Stimulated activated CD8-positive, alpha-beta memory T cell treated with anti-CD3 and anti-CD28 coated beads, Interleukin-4, amount 100 ng/mL, for 4 hours (primary cell): ENCODE measurements at places on chromosomes 5 and 9.
A peak's percentile ranks its signal among the peaks of the same experiment; 100 is the strongest.

DNA sequence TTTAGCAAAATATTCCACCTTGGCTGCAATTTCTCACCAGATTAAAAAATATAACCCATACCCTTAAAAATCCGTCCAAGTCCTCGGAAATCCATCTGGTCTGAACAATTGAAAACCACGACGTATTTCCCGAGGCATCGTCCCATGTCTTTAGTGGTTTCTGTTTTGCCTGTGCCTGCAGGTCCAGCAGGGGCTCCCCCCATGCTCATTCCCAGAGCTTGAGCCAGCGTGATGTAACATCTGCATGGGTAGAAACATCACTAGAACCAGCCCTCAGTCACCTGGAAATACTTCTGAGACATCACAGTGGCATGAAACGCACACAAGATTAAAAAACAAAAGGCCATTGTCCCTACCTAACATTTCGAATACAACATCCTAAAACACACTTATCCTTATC, 114.0 kb downstream of the DNAH5 start:
- no peak for DNase-seq

DNA sequence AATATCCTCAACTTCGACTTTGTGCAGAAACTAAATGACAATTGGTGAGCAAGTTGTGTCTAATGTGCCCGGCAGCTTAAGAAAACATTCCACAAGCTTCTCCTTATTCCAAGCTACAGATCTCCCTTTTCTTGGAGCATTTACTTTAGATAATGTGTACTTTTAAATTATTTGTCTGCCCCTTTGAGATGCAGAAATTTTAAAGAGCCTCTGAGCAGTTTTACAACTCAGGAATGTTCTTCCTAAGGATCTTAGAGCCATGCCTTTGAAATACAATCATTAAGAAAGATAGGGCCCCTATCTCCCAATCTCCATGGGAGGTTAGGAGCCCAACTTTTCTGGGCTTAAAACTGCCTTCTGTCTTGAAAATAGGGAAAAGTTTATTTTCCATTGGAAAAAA, 723.7 kb upstream of the COX7C start:
- DNase-seq = no peak

DNA sequence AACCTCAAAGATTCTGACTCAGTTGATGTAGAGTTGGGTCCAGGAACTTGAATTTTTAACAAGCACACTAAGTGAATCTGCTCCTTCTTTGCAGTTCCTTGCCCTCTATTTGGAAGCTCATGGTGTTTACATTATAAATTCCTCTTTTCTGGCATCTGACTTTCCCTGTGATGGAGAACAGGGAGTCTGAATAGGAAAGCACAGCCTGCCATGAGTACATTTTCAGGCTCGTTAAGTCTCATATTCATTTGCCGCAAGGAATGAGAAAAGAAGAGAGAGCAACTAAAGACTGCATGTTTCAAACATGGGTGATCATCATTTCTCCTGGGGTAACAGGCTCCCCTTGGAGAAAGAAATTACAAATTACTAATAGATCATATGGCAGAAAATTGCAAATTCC, 468.1 kb upstream of the DMAC1 start:
- no peak for DNase-seq

DNA sequence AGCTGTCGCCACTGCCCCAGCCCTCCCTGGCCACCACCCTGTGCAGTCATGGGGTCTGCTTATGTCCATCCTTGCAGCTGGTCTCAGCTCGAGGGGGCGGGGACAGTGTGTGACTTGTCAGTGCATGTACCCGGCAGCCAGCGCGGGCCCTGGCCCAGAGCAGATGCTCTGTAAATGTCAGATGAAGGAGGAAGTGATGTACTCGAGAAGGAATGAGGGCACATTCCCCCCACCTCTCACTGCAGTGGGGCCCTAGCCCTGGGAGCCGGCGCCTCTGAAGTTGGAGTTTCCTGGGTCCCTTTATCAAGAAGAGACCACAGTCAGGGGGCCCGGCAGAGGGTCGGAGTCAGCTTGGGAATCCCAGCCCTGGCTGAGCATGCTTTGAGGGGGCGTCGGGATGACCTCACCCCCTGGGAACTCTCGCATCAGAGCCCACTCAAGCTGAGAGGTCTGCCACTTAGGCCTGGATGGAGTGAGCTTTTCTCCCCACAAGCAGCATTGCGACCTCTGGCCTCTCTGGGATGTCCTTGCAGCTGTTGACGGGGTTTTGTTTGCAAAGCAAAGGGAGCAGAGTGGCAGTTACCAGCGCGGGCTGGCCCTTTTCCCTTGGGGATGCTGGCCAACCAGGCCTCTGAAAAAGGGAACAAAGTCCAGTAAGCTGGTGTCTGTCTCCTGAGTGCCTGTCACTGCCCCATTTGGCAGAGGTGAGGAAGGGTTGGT, 19.0 kb downstream of the NEURL1B start:
- no peak for DNase-seq

DNA sequence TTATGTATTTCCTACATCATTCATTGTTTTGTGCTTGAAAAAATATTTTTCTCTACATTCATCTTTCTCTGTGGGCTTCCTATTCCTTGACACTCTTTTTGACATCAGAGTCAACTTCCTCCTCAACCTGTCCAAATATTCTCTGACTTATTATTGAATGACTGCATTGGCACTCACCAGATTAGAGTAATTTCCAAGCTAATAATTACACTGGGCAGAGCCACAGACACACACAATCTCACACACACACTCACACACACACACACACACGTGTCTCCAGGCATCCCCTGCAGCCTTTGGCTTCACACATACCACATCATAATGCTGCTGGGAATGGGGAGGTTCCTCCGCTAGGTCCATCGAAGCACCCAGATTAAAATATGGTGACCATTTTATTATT, 184.5 kb downstream of the SYK start:
- no peak for DNase-seq

- no peak for DNase-seq
These were observed 65.8 kb downstream of the RAD23B start for GRCh38 chr9:107348836-107349235.

DNA sequence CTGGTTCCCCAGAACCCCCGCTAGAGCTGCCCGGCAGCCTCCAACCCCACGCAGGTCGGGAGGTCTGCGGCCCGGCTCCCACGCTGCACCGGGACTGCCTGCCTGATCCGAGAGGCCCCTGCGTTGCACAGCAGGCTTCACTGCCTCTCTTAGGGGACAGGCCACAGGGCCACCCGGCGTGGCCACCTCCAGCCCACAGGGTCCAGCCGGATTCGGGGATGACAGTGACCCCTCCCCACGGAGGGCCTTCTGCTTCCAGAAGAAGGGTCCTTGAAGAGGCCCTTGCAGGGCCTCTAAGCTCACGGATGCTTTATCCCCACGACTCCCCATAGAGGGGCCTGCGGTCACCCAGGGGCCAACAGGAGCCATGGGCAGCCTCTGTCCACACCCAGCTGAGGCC, 66.1 kb upstream of the PPP1R26 start:
- no peak for DNase-seq

DNA sequence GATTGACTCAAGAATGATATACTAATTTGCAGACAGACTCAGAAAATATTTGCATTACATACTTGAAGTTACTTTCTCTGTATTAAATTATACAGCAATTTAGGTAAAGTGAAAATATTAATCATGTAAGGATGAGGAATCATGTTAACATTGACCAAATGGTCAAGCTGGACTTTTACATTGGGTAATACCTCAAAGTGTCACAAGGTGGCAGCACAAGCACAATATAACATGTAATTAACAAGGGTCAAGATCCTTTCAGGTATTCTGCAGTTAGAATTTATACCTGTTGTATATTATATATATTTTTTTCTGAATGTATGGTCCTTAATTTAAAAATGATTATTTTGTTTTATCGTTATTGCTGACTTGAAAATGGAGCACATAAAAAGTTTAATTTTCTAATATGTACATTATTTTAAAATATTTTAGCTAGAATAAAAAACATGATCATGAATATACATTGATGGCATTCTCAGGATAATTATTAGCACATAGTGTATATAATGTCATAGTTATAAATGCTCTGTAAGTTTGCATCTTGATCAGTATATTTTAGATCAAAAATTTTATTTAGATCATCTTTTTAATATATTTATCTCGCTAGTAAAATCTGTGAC, 8.6 kb downstream of the HAPLN1 start:
- DNase-seq = no peak

GRCh38 chr9:96553070-96553469, 66.6 kb downstream of the CDC14B start:
- no peak for DNase-seq

GRCh38 chr5:65967288-65968066, 41.1 kb downstream of the ERBIN start:
- DNase-seq = no peak

DNA sequence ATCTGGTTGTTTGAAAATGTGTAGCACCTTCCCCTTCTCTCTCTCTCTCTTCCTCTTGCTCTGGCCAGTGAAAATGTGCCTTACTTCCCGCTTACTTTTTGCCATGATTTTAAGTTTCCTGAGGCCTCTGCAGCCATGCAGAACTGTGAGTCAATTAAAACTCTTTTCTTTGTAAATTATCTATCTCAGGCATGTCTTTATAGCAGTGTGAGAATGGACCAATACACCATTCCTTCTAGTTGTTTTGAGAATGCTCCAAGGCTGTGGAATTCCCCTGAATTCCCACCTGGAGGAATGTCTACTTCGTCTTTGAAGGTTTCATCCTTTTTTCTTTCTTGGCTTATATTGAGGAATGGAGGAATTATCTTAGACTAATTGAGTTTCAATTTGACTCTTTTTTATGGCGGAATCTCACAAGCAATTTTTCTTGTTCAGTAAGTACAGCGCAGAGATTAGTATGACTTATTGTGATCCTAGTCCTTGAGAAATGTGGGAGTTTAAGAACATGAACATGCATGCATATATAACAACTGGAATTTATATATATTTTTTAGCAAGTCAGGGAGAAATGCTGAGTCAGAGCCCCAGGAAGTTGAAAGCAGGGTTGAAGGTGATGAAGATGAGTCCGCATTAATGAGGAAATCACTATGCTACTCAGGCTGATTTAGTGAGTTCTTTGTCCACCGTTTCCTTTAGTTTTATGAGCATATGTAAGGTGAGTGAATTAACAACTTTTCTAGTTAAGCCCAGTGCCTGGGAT, 488.1 kb upstream of the ADAMTS16 start:
- DNase-seq = no peak

GRCh38 chr5:15834596-15835245, 334.7 kb downstream of the FBXL7 start:
- no peak for DNase-seq

GRCh38 chr9:87147839-87148238, 200.5 kb upstream of the GAS1 start:
- no peak for DNase-seq

GRCh38 chr9:73515216-73515615, 363.6 kb downstream of the ANXA1 start:
- DNase-seq = no peak

- no peak for DNase-seq
These were observed 548.8 kb downstream of the EFNA5 start for GRCh38 chr5:107121793-107122519.

DNA sequence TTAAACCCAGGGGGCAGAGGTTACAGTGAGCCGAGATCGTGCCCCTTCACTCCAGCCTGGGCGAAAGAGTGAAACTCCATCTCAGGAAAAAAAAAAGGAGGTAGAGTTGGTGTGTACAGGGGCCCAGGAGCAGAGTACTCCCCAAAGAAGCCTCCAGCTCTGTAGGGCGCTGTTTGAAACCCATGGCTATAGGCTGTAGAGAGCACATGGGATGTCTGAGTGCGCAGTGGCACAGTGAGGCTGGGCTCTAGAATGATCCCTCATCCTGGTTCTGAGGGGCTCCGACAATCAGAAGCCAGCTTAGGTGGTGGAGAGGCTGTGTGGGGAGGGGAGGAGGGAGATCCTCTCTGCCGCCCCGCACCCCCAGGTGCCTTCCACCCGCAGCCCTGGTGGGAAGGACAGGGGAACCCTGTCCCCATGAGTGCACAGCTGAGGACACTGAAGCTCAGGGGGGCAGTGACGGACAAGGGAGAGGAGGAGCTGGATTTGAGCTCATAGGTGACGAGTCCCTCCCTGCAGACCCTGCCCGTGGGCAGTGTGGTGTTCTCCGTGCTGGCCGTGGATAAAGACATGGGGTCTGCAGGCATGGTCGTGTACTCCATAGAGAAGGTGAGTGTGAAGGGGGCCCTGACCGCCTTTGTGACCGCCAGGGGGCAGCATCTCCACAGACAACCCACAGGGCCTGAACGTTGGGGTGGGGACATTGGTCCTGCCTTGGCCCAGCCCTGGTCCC, 24.6 kb downstream of the CDHR2 start:
- peak; percentile 55 for DNase-seq

GRCh38 chr9:97397220-97397619, 14.7 kb upstream of the TDRD7 start:
- DNase-seq = no peak

DNA sequence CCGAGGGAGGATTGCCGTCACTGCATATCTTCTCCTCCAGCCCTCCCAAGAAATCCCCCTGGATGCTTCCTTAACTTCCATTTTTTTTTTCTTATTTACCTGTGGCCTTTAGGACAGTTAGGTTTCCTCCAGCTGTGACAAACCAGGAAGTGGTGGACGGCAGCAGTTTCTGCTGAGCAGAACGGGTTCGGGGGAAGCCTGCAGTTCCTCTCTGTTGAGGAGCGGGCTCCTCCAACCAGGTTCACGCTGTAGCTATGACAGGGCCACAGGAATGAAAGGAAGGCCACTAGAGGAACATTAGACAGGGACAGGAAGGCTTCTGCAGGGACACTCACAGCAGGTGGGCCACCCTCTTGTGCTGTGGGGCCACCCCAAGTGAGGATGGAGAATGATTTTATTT, 76.7 kb upstream of the SYK start:
- DNase-seq = no peak
